Ureter (tissue), 1 donor: ENCODE measurements at places on chromosomes 16 and 17.

DNA sequence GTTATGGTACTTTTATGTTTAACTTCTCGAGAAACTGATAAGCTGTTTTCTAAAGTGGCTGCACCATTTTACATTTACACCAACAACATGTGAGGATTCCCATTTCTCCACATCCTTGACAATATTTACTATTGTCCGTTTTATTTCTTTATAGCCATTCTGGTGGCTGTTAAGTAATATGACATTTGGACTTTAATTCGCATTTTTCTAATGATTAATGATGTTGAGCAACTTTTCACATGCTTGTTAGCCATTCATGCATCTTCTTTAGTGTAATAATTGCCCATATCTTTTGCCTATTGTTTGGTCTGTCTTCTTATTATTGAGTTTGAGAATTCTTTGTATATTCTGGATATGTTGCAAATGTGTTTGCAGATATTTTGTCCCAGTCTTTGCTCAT, 114.2 kb downstream of the DNAH9 start:
- DNase-seq, result no peak

GRCh38 chr17:43905985-43906852, 1.1 kb downstream of the MPP2 start:
- peak; percentile 74 for DNase-seq

- DNase-seq, result no peak
Measured at GRCh38 chr16:10961231-10961630, 16.9 kb downstream of the CLEC16A start.

DNA sequence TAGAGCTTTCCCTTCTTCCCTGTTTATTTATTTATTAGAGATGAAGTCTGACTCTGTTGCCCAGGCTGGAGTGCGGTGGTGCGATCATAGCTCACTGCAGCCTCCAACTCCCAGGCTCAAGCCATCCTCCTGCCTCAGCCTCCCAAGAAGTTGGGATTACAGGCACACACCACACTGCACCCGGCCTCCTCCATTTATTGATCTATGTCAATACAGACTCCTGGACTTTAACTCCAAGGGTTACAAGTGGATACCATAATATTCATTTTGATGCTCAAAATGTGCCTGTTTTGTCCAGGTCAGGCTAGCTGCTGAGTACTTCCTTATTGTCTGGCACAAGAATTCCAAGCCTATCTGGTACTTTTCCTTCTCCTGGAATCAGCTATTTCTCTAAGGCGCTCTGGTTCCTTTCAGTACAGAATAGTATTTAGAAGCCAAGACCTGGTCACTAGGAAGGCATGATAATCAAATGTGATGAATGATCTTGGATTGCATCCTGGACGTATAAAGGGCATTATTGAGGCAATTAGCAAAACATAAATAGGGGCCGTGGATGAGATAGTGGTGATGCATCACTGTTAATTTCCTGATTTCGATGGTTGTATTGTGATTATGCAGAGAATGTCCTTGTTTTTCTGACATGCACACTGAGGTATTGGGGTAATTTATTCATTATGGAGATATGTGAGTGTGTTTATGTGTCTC, 21.7 kb downstream of the IL4R start:
- no peak for DNase-seq

DNA sequence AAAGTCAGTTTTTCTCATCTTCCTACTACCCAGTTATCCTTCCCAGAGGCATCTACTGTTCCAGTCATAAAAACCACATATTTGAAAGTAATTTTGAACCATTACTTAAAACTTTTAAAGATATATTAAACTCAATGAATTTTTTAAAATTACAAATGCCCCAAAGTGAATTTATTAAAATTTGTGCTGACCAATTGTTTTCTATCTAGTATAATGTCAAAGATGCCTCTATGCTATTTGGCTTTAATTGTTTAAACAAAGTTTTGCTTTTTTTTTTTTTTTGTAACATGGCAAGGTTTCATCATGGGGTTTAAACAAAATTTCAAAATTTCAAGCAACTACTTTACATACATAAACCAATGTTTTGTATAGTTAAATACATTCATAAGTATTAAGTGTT, 60.7 kb downstream of the FBXL20 start:
- DNase-seq, result no peak

DNA sequence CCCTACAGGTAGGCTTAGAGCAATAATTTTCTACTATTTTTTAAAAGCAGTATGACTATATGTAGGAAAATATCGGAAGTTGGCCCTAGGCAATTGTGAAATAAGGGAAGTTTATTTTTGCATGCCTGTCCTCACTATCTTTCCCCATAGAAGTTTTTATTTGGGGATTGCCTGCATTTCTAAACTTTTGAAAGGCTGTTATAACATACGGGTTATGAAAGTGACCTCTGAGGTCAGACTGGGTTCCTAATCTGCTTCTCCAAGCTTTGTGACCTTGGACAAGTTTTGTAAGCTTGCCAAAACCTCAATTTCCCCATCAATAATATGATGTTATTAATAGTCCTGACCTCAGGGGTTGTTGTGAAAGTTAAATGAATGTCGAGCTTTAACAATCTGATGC, 67.1 kb downstream of the ARHGAP44 start:
- no peak for DNase-seq

DNA sequence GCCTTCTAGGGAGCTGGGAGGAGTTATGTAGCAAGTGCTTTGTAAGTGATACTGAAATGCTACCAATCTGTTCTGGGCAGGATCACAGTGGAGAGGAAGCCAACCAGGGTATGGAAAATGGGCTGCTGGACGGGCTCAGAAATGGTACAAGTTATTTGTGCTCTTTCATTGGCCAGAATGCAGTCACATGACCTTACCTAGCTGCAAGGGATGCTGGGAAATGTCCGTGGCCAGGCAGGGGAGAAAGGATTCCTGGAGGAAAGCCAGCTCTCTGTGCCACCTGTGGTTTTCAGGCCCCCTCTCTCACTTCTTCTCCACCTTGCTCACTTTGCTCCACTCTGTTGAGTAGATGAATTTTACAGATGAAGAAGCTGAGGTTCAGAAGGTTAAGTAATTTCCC, 4.8 kb downstream of the EEF2K start:
- DNase-seq, result no peak

- no peak for DNase-seq
Measured at GRCh38 chr17:48841395-48841831, 10.6 kb downstream of the CALCOCO2 start.

GRCh38 chr17:7580604-7581575, 1.5 kb downstream of the CD68 start:
- DNase-seq, result no peak

DNA sequence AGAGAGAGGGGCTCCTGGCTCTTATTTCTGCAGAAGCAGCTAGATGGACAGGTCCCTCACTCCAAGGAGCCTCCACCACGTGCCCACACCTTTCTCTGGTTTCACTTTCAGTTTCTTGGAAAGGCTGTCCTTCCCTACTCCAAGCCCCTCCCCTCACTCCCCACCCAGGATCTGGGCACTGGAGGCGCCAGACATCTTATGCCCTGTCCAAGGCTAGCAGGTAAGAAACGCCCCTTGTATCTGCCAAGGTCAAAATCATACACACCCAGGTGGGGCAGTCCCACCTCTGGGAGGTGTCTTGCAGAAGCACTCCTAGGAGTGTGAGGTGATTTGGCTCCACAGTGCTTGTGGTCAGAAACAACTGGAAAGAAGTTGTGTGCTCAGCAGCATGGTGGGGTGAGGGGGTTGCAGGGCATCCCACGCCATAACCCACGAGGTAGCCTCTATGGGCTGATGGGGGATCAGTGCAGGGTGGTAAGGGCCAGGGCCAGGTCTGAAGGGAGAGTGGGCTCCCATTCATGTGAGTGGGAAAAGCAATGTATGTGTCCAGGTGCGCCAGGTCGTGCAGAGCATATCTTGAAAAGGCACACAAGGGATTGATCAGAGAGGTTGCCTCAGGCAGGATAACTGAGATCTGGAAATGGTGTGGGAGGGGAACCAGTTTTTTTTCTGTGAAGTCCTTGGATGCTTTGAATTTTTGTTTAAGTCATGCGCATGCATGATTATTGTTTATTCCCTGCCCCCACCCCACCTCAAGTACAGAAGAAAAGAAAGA, 31.8 kb upstream of the PRM1 start:
- DNase-seq, result no peak

DNA sequence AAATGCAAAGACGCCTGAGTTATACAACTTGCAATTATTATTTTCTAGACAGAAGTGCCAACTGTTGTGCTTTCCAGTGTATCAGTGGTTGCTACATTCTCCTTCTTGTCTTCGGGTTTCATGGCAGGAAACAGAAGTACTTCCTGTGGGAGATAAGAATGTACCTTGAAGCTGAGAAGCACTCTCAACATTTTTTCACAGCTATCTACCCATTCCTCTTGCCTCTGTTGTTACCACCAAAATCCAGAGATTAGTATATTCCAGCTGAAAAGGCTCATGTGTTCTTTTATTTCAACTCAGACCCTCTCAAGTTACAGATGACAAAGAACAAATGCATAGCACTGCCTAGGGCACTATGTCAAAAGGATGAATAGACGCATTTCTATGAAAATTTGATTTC, 4.8 kb upstream of the ADAT1 start:
- DNase-seq, result no peak

DNA sequence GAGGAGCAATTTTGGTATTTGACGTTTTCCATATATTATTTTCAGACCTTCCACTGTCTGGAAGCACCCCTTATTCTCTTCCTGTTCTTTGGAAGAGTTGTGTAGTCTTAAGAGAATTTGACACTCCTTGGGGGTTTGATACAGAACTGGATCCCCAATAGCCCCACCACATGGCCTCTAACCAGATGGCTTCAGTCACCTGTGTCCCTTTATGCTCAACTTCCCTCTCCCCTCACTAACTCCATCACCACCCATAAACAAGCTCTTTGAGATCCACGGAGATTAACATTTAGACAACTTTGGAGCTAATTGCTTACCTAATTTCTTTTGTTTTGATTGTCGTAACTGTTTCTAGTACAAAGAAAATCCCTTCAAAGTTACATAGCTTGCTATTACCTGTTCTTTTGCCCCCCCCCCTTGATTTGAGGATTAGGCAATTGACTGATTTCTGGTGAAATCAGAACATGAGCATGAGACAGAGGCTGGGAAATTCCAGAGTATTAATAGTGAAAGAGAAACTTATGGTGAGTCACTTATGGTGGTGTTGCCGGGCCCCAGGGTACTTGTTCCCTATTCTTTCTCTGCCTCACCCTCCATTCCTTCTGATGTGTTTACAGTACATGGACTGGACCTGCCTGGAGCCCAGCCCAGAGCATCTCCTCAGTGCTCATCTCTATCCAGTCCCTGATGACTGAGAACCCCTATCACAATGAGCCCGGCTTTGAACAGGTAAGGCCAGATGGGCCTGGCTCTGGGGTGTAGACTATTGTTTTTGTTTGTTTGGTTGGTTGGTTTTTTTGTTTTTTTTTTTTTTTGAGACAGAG, 7.5 kb downstream of the UBE2Z start:
- DNase-seq, result no peak

DNA sequence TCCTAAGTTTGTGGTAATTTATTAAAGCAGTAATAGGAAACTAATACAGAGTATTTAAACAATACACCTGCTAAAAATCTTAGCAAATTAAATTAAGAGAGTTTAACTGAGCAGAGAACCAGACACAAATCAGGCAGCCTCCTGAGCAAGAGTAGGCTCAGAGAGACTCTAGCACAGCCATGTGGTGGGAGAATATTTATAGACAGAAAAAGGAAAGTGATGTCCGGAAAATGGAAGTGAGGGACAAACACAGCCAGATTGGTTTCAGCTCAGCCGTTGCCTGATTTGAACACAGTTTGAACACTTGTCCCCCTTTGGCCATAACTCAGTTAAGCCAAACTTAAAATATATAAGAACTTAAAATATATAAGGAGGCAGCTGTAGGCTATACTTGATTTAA, 192.6 kb upstream of the PSMD7 start:
- DNase-seq, result no peak

DNA sequence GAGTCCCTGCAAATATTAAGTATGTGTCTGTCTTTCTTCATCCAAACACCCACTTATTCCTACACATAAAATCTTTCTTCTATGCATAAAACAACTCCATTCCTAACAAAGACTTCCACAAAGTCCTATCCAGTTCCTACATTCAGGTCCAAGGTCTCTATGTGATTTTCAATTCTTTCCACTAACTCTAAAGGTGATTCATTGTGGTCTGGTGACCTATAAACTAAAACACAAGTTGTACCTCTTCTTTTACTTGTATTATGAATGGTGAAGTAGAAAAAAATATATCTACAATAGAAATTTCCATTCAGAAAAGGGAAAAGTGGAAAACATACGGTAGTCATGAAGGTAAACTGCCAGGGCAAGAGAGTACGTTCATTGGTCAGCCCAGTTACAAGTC, 56.6 kb downstream of the USP32 start:
- DNase-seq, result no peak

DNA sequence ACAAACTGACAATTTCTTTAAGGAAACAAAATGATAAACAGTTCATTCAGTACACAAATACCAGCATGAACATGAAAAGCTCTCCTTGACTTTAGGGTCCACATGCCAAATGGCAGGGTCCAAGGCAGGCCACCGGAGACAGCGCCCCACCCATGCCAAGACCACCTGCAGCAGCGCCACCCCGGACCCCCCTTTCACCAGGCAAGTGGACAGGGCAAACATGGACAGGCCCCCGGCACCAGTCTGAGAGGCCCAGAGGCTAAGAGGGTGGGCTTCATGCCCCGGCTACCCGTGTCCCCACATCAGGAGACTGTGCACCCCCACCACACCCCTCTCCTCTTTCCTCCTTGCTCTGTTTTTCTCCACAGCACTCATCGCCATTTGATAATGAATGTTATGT, 14.7 kb upstream of the ASGR2 start:
- DNase-seq, result no peak

DNA sequence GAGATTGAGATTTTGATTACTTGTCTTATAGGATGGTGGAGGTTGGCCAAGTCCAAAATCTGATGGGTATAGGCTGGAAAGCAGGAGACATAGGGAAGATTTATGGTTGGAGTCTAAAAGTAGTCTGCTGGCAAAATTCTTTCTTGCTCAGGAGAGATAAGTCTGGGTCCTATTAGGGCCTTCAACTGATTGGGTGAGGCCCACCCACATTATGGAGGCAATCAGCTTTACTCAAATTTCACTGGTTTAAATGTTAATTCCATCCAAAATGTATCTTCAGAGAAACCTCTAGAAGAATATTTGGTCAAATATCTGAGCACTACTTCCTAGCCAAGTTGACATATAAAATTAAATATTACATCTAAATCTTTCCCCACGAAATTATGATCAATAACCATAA, 31.7 kb upstream of the CDH8 start:
- no peak for DNase-seq

DNA sequence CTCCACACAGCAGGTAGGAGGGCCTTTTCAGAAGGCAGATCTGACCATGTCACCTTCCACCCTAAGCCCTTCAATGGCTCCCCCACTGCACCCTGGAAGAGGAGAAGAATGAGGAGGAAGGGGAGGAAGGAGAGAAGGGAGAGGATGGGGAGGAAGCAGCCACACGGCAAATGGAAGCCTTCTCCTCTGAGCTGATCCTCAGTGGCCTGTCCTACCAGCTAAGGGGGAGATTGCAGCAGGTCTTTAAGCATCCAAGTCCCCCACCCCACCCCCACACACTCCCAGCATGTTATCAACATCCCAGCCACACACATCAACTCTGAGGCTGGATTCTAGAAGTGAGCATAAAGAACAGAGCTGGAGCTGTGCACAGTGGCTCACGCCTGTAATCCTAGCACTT, 46.2 kb upstream of the RBFOX3 start:
- peak; percentile 36 for DNase-seq

GRCh38 chr17:21551081-21551881, 141.0 kb upstream of the KCNJ18 start:
- peak; percentile 78 for DNase-seq

- DNase-seq, result no peak
Measured at GRCh38 chr17:16873174-16874035, 98.5 kb downstream of the TNFRSF13B start.

GRCh38 chr16:68529608-68529930, 9.5 kb upstream of the ZFP90 start:
- no peak for DNase-seq
